Substantia nigra (tissue), 51 donors: ENCODE measurements at places on chromosomes 3 and 15.

DNA sequence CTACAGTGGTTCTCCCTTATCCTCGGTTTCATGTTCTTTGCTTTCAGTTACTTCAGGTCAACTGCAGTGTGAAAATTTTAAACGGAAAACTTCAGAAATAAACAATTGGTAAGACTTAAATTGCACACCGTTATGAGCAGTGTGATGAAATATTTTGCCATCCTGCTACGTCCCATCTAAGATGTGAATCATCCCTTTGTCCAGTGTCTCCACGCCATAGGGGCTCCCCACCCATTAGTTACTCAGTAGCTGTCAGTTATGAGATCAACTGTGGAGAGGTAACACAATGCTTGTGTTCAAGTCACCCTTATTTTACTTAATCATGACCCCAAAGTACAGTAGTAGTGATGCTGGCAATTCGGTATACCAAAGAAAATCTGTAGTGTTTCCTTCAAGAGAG lies 47.4 kb downstream of the TJP1 start:
- DNase-seq: no peak

- DNase-seq: no peak
Measured at GRCh38 chr3:149376718-149377407, 586 bp downstream of the TM4SF1 start.

DNA sequence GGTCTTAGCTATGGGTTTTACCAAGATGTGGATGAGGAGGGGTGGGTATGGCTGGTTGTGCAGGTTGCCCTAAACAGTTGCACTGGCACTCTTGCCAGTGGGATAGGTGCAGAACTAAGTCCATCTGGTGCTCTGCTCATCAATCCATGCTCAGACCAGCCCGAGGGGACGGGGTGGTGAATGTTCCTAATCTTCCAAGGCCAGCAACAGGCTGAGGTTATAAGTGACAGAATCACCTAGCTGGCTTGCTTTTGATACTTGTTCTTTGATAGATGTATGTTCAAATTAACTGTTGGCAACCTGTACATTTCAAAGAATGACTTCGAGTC lies 53.5 kb upstream of the CCR2 start:
- DNase-seq: no peak

DNA sequence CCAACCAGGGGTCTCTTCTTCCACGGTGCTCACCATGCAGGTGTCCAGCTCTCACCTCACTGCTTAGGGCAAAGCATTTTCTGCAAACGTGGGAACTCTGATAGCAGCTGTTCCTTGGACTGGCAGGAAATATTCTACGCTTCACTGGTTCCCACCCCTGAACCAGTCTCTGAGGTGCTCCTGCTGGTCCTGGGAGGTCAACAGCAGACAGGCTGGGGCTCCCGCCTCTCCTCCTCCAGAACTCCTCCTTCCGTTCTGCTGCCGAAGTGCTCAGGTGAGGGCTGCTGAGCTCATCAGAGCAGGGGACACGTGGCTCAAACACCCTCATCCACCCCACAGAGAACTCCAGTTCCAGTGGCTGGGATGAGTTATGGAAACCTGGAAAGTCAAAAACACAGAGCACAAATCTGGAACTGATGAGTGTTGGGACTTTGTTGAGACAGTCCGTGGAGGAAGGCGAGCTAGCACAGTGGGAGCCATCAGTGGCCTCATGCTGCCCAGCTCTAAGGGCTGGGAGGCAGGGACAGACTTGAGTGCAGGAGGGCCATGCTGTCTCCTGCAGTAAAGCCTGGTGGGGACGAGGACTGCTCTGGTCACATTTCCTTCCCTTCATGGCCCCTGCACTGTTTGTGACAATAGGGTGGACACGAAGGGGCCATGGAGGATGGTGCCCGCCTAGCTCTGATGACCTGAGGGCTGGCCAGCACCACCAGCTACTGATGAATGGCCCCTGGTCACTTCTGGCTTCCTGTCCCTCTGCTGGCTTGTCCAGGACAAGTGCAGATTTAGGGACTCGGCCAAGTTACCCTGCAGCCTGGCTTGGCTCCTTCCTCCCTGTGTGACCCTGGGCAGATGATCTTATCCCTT lies 137.8 kb downstream of the KLF13 start:
- DNase-seq: no peak

DNA sequence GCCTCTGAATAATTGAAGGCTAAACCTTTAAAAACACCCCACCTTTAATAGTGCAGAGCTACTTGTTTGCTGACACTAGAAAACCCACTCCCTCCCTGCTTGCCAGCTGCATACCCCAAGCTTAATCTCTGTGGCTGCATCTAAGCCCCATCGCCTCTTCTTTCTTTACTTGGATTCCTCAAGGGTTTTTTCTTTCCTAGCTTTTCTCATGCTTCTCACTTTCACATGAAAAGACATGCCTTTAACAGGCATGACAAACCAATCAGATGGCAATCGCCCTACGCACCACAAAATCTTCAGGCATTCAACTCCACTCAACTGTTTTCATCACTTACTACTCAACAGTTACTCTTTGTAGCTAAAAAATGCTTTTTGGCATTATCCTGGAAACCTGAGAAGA lies 77.5 kb downstream of the PLD1 start:
- no peak for DNase-seq

GRCh38 chr3:189809583-189809982 lies 178.4 kb downstream of the TP63 start:
- DNase-seq: no peak

DNA sequence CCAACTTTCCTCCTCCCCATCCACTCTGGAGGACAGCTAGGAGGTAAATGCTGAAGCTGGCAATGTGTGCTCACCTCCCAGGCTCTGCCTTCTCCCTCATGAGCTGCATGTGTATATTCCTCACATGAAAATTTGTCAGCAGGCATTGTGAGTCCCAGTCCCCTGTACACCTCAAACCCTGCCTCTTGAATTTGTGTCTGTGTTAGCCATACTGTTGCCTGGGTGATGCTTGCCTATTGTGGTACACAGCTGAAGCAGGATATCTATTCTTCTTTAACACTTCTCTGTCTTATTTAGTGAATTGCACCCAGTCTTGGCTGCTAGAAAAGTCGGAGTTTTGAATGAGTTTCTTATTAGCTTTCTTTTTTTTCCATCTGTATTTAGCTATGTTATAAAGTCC lies 586.0 kb upstream of the TGFBR2 start:
- no peak for DNase-seq

DNA sequence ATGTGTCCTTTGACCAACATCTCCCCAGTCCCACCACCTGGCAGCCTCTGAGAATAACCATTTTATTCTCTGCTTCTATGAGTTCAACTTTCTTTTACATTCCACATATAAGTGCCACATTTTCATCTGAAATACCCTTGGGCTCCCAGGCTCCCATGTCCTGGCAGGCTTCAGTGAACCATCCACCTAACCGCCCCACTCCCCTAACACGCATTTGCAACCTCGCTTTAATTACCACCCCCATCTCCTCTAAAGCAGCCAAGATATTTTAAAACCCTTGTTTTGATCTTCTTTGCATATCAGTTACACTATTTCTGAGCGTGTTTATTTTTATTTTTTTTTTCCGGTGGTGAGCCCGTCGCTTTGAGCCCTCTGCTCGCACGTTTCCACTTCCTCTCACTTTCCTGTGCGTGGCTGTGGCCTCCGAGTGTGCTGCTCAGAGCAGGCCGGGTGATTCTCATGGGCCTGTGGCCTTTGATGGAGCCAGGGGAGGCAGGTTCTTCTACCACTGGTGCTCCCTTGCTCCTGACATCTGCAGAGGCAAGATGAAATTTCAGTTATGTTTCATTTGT lies 195.4 kb upstream of the LPP start:
- DNase-seq: no peak
